Activated CD4-positive, alpha-beta T cell treated with anti-CD3 and anti-CD28 coated beads for 4 hours (primary cell): ENCODE measurements at places on chromosomes 12 and 14.

DNA sequence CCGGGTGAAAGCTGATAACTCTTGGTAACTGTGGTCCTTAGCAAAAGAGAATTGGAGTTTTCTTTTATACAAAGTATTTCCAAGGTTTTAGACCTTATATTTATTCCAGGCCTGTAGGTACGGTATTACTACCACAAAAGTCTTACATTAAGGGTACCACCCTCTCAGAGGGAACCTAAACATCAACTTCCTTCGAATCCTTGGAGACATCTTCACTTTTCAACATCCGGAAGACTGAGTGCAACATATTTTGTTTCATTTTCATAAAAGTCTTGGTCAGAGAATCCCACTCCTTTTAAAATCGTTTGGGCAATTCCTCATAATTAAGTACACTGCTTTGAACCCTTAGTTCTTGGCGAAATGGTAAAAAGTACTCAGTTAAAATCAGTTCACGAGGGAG is 1.2 kb downstream of the CNOT2 start:
- DNase-seq, result no peak

- no peak for DNase-seq
Observed at GRCh38 chr12:16300122-16300521, 22.6 kb upstream of the SLC15A5 start.

- DNase-seq, result no peak
Observed at GRCh38 chr12:130079279-130079678, 83.0 kb upstream of the FZD10 start.

DNA sequence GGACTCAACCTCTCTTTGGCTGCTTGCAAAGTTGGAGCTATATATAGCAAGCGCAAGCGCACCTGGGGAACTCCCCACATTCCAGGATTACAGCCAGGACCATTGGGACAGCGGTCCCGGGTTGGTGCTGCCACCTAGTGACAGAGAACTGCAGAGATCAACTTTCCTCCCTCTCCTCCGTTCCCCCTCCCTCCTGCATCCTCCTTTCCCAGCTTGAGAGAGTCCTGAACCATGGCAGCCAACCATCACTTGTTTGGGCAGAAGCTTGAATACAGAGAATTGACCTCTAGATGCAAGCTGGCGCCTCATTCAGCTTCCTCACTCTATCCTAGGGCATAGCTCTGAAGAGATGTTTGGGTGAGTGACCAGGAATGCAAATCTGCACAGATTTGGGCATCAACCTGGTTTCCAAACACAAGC is 17.4 kb upstream of the FLVCR2 start:
- DNase-seq, result peak; percentile 46

GRCh38 chr12:31267966-31268365 is 58.0 kb downstream of the SINHCAF start:
- DNase-seq, result no peak

DNA sequence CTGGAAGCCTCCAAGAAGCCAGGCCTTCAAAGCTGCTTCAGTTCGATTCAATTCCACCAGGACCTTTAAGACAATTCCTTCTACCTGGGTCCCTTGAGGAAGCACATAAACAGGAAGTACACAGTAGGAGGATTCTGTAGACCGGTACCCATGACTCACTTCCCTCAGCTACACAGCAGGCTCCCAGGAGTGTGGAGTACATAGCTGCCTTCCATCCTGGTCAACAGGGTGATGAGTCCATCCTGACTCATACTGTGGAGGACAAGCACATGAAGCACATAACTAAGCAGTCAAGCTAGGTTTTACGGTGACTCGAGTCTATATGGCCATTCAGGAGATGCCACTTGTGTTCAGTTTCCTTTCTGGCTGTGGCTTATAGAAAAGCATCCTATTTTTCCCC is 197.6 kb upstream of the RBM19 start:
- DNase-seq, result no peak

DNA sequence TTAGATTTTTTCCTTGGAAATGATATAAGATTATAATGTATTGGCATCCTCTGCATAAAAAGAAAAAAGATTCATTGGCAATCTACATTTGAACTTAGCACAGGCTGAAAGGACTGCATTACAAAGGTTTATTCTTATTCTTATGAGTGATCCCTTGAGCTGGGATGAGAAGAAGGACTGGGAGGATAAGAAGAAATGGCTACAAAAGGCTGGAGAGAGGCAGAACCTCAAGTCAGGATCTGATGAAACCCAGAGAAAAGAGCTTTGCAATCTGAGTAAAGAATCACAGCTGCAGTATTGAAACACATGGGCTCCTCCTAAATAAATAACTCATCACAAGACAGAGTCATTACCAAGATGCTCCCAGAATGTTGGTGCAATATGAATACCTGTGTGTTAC is 1635.4 kb upstream of the FLRT2 start:
- no peak for DNase-seq

DNA sequence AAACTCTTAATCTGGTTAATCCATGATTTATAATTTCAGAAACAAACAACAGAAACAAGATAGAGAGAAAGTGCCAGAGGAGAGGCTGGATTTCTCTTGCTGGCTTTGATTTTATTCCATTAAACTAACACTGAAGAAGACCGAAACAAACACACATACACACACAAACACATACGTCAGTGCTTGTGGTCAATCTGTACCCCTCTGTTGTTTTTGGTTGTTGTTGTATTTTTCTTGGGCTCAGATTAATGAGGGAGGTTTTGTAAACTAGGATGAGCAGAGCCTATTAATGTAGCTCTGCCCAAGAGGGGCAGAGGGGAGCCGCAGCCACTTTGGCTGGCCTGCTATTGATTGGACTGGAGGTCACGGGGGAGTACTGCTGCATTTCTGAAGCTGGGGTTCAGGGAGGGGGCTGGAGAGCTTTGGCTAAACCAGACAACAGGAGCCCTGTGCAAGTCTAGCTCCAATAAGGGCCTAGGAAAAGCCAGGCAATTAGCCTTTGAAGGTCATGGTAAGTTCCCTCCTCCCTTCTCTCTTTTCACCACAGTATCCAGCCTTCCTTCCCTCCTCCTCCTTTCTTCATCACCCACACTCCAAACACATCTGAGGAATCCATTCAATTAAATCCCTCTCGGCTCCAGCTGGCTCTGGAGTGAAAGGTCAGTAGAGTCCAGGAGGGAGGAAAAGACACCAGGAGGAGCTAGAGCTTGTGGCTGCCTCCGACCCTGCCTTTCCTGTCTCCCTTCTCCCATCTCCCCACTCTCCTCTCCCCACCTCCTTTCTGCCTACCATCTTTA is 344.1 kb upstream of the LMO3 start:
- DNase-seq, result no peak

GRCh38 chr12:53948650-53949593 is 5.8 kb upstream of the HOXC12 start:
- no peak for DNase-seq

DNA sequence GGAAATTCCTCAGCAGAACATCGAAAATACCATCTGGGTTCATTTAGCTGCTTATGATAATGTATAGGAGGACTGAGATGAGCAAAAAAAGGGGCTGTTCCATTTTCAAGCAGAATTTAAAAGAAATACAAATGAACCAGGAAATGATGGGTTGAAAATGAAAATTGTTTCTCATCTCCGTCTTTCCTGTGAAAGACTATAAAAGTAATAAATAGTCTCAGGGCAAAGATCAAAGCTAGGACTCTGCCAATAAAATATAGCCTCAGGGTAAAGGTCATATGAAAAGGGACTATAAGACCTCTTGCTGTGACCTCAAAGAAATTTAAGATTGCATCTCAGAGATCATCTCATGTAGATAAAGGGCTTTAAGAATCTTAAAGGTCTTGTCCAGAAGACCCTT is 478.0 kb downstream of the BTG1 start:
- no peak for DNase-seq

DNA sequence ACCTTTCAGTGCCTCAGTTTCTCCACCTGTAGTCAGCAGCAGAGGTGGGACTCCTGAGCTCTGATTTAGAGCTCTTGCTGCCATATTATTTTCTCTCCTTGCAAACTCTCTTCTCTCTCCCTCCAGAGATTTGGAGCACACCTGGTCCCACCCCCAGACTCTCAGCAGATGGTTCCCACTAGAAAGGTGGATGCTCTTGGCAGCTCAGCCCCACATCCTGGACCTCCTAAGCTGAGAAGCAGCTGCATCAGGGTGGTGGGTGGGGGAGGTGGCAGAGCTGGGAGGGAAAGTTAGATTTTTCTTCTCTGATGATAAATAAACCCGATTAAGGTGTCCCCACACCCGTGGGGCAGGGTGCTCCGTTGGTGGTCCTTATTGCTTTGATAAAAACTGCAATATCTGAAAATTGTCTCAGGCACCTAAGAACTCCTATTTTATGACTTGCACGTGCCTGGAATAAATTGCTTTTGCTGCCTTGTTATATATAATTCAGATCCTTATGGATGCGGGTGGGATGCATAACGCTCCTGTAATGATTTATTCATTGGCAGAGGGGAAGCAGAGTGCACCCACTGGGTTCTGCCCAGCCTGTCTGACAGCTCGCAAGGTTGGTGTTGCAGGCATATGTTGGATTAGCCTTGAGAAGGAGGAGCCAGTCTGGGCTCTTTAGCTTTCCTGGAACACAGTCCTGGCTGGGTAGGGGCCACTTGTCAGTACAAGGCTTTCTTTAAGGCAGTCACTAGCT is 214.2 kb downstream of the SUDS3 start:
- DNase-seq, result no peak

- DNase-seq, result no peak
Observed at GRCh38 chr12:47221256-47222023, 141.7 kb upstream of the AMIGO2 start.

DNA sequence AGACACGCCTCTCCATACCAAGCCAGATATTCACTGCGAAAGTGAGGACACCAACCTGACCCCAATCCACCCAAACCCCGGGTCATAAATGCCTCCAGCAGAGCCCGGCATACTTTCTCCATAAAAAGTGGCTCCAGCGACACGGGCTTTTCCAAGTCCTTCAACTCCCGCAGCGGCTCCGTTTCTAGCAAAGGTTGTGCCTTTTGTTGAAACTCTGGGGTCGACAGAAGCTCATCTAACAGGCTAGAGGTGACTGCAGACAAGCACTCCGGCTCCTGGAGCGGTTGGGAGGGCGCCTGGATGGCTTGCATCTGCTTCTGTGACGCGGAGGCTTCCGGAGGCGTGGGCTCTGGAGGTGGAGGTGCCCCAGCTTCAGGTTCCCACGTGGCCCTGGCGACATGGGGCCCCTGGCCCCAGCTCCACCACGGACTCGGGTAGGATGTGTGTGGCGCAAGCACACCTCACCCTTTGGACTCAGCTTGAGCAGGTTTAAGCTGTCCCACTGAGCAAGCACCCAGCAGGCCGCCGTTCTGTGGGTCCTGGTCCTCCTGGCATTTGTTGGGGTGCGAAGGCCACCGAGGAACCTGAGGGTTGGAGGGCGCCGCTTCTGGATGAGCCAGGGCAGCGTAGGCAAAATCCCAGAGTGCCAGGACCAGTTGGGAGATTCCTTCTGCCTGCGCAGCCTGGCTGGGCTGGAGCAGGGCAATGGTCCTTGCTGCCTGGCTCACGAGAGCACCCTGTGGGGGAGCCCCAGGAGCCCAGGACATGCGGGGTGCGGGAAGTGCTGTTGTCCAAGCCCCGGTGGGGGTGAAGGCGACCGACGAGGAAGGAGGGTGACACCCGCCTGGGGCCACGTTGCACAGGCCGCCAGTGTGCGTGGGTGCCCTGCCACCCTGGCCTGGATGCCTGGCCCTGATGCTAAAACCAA is 186.3 kb downstream of the ALG10 start:
- no peak for DNase-seq

DNA sequence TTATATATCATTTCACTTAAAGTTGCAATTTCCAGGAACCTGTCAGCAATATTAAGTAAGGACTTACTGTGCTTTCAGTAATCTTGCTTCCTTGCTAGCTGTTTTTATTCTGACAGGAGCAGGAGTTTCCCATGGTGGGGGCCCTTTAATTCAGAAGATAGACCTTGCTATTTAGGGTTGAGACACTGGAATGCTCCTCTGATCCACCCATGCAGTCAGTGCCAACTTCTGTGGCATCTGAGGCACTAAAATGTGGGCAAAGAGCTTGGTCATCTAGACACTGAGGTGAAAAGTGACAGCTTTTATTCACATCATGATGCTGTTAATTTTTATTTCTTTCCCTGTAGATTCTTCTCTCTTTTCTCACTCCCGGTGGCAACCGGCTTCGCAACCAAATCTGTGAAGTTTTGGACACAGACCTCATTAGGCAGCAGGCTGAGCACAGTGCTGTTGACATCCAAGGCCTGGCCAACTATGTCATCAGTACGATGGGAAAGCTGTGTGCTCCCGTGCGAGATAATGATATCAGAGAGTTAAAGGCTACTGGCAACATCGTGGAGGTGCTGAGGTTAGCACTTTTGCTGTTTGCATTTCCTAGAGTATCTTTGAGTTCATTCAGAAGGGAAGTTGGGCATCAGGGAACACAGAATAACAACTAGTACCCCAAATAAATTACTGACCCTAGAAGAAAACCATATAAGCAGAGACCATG is 18.8 kb downstream of the TCP11L2 start:
- DNase-seq, result no peak

- no peak for DNase-seq
Observed at GRCh38 chr14:102255401-102256190, 49.4 kb downstream of the MOK start.

DNA sequence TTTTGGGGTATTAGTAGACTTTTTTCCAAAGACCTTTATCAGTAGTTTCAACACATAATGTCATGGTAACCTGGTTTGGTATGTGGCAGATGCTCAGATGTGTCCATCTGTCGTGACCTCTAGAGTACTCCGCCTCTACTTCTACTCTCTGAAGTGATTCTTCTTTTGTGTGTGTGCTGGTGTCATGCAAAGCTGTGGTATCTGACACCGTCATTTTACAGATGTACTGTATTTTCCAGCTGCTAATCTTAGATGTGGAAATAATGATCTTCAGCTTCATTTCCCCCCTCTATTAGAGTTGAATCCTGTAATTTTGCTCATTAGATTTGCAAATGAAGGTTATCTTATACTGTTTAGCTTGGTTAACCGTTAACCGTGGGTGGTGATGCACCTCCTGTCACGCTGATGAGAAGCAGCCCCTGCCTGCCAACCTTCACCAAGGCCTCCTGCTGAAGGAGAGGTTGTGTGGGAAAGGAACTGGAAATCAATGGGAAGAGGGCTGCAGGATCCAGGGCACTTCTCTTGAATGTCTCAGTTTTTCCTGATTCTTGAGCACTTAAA is 222.4 kb upstream of the AMIGO2 start:
- peak; percentile 26 for DNase-seq

DNA sequence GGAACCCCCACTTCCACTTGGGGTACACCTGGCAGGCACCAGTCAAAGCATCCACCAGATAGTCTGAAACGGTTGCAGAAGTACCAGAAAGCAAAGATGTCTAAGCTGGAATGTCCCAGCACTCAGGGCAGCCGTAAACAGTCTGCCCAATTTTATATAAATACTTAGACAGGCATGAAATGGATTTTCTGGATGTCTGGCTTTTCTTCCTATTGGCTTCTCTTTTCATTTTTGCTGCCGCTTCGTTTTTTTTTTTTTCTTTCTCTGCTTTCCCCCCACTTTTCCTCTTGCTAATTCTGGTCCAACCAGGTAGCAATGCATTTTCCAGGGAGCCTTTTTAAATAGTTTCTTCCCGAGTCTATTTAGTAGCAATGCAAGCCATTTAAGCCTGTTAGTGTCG is 167.7 kb downstream of the GCH1 start:
- no peak for DNase-seq
